ENCODE measurements at places on chromosomes 5 and 9.

DNA sequence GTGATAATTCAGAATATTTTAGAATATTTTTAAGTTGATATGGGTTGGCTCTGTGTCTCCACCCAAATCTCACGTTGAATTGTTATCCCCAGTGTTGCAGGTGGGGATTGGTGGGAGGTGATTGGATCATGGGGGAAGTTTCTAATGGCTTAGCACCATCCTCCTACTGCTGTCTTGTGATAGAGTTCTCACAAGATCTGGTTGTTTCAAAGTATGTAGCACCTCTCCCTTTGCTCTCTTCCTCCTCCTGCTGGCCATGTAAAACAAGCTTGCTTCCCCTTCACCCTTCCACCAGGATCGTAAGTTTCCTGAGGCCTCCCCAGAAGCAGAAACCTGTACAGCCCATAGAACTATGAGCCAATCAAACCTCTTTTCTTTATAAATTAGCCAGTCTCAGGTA lies 214.6 kb upstream of the C9orf72 start:
- DNase-seq = no peak

DNA sequence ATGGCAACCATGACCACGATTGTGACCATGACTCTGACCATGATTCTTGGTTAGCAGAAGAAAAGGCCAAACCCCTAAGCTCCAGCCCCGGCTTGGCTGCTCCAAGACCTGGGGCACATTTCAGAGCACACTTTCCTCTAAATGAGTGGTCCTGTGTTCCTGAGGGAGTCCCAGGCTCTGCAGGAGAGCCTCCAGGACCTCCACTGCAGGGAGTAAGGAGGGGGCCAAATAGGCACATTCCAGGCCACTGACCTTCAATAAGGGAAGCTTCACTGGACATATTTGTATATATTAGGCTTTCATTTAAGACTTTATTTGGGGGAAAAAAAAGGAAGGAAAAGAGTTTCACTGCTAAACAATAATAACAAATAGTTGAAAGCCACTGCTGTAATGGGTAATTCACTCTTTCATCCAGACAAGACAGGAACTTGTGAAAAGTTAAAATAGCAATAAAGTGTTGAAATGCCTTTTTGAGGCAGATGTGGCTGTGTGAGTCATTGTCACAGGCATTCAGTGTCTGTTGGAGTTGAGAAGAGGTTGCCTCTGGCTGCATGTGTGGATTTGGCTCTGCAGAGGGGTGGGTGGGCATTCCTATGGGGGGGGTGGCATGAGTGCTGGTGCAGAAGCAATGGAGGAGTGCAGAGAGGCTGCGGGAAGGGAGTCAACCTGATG lies 63.9 kb upstream of the TGFBR1 start:
- DNase-seq = no peak

- no peak for DNase-seq
Observed at GRCh38 chr5:33762859-33763258, 128.9 kb downstream of the ADAMTS12 start.

DNA sequence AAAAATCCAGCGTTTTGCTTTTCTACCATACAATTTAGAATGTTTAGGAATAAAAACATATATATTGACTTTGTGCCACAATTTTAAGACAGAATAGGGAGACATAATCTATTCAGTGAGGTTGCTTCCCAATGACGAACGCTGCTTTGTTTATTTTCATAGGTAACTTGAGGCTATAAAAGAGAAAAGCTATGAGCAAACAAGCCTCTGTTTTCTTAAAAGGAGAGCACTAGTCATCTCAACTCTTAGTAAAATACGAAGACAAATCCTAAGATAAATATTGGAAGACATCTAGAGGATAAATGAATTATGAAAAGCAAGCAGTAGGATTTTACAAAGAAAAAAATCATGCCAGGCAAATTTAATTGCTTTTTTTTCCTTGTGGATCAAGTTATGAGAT lies 363.6 kb downstream of the ANXA1 start:
- no peak for DNase-seq

- no peak for DNase-seq
Observed at GRCh38 chr5:302966-303365, 18.5 kb upstream of the AHRR start.

DNA sequence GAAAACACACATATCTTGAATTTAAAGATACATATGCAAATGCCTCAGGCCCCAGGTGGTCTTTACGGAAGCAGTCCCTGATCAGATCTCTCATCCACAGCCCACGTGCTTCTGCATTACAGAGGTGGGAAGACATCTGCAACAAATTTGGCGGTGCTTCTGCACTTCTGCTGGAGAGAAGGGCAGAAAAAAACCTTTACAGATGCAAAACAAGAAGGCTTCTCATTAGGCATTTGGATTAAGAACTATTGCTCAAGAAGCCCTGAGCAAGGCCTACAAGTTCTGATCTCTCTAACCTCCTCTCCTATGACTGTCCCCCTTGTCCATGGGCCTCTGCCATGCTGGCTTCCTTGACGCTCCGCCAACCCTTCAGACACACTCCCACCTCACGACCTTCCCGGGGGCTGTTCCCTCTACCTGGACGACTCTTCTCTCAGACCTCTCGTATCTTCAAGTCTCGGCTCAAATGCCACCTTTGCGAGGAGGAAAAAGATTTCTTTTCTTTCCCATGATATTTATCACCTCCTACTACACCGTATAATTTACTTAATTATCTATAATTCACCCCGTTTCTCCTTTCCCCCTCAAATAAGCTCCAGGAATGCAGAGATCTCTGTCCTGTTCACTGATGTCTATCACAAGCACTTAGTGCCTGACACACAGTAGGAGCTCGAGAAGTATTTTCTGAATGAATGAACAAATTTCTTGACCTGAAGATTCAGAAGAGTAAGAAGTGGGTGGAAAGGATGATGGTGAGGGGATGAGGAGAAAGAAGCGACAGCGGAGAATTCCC lies 1.1 kb downstream of the MTMR12 start:
- no peak for DNase-seq

DNA sequence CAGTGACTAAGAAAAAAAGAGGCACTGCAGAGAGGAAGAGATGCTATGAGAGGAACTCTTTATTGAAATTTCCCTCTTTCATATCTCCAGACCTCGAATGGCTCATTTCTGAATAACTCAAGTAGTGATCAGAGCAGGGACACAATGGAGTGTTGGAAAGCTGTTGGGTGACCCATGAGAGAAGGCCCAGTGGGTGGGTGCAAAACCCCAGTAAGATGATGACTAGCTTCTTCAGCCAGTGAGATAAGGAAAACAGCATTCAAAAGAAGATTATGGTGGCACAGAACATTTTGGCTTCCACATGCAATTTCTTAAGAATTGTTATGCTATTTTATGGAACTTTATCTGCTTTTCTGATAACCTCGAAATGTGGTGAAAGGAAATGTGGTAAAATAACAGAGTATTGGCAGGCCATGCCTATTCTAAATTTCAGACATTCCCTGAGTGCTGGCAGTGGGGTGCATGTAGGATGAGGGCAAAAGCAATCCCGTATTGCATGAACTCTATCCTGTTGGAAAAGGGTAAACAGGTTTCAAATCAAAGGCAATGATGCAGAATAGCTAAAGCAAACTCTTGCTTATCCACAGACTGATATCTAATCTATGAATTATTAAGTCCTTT lies 128.0 kb upstream of the KLF9 start:
- DNase-seq = no peak

- no peak for DNase-seq
Observed at GRCh38 chr5:68114378-68115040, 101.0 kb upstream of the PIK3R1 start.

DNA sequence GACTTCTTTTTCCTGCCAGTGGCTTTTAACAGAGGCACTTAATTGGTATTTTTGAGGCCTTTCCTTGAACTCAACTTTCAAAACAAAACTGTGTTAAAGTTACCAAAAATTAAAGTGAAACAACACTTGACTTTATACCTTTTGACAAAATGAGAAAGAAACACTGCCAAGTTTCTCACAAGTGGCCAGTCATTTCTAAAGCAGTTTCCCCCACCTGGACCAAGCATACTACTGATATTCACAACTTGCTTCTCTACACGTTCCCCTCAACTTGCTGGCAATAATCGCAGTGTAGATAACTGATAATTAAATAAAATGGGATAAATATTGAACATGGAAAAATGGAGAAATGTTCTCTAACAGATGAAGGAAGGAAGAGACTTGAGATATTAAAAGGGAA lies 135.7 kb downstream of the TLR4 start:
- DNase-seq = no peak

DNA sequence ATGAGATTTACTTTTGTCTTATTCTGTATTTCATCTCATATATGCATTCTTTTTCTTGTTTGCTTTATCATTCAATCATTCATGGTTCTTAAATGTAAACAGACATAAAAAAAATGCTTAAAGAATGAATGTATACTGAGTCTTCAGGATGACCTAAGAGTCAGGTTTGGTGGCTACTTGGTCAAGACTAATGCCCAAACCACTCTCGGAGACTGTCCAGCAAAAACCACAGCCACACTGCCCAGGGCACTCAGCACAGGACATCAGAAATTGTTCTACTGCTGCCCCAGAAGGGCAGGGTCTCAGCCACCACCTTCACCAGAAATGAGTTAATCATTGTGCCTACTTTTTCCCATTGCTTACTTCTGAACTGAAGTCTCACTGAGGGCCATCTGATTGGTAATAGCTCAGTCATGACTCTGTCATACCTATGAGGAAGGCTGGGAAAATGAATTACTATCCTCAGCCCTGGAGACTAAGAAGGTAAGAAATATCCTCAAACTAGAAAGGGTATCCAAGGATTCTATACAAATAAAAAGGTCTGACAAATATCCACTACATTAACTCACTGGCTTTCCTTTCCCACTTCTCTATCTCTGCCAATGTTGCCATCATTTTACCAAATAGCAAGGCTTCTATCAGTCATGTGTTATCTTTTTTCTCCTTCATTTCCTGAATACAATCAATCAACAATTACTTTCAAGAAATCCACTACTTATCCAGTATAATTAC lies 236.1 kb downstream of the CETN3 start:
- no peak for DNase-seq

GRCh38 chr9:26746357-26747072 lies 146.1 kb downstream of the CAAP1 start:
- no peak for DNase-seq

GRCh38 chr5:15459200-15459599 lies 40.8 kb upstream of the FBXL7 start:
- DNase-seq = no peak

DNA sequence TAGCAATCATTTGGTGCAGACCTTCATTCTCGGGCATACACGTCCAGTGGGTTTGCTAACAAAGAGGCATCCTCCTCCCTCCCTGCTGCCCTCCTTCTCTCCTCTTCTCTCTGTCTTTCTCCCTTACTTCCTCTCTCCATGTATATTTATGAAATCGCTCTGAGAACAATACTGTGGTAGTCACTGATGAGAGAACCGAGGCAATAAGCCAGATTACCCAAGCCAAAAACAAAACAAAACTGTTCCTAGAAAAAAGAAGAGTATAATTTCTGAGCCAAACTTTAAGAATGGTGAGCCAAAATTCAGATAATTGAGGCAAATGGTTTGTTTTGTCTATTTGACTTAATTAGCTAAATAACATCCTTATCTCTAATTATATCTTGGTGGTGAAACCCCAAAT lies 15.8 kb upstream of the HMHB1 start:
- no peak for DNase-seq

GRCh38 chr9:137836831-137837241 lies 40.7 kb upstream of the CACNA1B start:
- no peak for DNase-seq

GRCh38 chr5:147578228-147579024 lies 68.6 kb upstream of the DPYSL3 start:
- no peak for DNase-seq

DNA sequence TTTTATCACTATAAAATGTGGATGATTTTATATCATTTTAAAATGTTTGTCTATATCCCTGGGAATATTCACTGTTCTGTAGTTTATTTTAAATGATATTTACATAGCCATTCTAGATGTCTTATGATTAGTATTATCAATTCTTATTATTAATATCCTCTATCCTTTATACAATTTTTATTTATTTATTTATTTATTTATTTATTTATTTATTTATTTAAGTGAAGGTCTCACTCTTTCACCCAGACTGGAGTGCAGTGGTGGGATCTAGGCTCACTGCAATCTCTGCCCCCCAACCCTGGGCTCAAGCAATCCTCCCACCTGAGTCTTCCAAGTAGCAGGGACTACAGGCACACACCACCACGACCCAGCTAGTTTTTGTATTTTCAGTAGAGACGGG lies 1848.9 kb downstream of the EFNA5 start:
- no peak for DNase-seq

DNA sequence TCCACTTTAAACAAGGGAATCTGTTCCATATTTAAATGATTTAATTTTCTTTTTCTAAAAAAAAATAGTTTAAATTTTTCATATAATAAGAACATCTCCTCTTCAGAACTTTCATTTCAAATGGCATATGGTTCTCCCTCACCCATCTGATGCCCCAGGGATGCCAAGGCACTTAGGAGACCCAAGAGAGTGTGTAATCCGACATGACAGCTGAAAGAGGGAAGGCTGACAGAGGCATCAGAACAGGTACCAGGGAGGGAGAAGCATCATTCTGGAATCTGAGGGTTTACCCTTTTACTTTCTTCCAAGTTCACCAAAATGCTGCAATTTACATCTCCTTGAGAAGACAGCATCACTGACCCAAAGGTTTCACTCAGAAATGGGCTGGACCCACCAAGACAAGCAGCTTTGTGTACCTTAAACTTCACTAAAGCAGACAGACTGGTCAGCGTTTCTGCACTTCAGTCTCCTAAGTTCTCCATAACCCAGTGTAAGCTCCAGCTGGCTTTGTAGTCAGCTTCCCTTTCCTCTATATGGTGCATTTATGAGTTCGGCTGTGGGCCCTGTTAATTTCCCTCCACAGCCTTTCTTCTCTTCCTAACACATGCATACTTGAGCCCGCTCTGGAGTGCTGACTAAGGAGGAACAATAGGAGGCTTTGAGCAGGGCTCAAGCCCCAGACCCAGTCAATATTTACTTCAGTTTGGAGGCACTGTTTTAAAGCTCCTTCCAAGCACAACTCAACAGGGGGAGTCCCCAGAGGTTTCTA lies 17.7 kb downstream of the EFNA5 start:
- no peak for DNase-seq

DNA sequence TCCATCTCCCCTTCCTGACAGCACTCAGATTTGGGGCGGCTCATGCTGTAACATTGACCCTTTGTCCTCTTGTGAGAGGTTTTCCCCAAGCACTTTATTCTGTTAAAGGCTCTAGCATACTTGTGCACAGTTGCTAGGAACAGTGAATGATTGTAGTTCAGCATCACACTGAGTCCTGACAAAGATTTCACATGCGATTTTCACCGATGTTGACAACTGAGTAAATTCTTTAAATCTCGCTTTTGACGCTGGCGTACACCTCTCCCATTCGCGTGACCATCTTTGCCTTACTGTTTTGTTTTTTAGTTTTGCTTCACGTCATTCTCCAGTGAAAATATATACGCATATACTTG lies 780 bp downstream of the CDC37L1 start:
- DNase-seq = no peak

- DNase-seq = no peak
Observed at GRCh38 chr5:73280821-73281746, 108.1 kb downstream of the TMEM174 start.

DNA sequence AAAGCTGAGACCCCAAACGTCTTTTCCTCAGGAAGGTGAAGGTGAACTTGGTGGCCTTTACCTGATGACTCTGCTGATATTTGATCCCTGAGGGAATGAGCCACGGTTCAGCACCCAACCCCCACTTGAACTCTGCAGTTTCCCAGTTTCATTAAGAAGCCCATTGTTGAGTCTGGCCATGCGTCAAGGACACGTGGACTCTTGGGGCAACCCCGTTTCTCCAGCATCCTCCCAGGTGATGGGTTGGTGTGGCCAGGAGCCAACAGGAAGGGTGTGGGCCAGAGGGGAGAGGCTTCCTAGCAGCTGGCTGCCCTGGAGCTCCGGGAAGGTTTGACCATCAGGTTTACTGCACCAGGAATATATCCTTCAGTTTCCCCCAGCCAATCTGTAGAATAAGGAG lies 59.5 kb upstream of the GNE start:
- no peak for DNase-seq
